Stimulated activated CD8-positive, alpha-beta memory T cell treated with anti-CD3 and anti-CD28 coated beads, Interleukin-4, amount 100 ng/mL, for 1 hour (primary cell): ENCODE measurements at places on chromosomes 13 and 19.

GRCh38 chr13:60654415-60654814 lies 257.4 kb downstream of the TDRD3 start:
- DNase-seq = no peak

GRCh38 chr13:48545608-48546007 lies 12.7 kb upstream of the RCBTB2 start:
- no peak for DNase-seq

GRCh38 chr13:111513766-111514609 lies 193.5 kb downstream of the TEX29 start:
- DNase-seq = no peak

GRCh38 chr13:112532837-112533745 lies 54.9 kb downstream of the TUBGCP3 start:
- DNase-seq = no peak

GRCh38 chr19:12899891-12900518 lies 9.0 kb downstream of the GCDH start:
- DNase-seq = no peak

- no peak for DNase-seq
Measured at GRCh38 chr19:48218997-48219396, 36.7 kb downstream of the CARD8 start.

GRCh38 chr13:41145136-41145908 lies 12.7 kb upstream of the KBTBD6 start:
- DNase-seq = no peak

GRCh38 chr13:43544631-43545030 lies 242.1 kb downstream of the ENOX1 start:
- DNase-seq = no peak

GRCh38 chr19:31784671-31785101 lies 435.4 kb upstream of the TSHZ3 start:
- DNase-seq = no peak

DNA sequence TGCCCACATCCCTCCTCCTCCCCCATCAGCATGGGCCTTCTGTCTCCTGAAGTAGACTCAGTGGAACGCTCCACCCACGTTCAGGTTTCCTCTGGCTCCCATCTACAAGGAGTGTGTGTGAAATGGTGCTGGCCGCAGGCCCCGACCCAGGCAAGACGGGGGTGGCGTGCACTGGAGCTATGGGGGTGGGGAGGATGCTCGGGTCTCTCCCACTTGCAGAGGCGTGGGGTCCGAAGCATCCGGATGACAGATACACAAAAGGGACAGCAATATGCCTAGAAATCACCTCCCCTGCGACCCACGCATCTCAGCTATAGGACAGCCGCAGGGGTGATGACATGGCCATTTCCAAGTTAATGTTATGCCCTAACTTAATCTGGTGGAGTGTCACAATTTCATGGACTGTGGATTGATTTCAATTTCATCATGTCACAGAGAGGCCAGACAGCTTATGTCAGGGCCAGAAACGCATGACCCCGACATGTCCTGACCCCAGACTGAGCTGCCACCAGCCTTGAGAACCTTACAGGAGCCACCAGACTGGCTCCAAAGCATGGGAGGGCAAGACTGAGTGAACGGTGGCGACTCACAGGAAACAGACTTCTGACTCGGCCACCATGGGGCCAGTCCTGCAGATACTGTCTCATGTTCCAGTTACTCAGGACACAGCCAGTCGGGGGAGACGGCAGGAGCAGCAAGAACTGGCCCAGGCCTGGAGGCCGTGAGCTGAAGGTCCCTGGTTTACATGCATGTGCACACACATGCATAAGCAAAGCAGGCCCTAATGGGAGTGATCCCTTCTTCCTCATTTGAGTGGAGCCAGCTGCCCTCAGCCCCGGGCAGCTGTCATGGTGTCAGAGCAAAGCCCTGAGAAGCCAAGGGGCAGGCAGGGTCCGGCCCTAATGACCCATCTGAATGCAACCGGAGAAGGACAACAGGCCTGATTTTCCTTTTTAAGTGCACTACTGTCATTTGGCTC lies 82.2 kb downstream of the SLC7A1 start:
- no peak for DNase-seq

- DNase-seq = no peak
Measured at GRCh38 chr13:109000207-109000606, 370.8 kb downstream of the MYO16 start.

GRCh38 chr13:18956473-18957078 lies 225.0 kb downstream of the TUBA3C start:
- no peak for DNase-seq

DNA sequence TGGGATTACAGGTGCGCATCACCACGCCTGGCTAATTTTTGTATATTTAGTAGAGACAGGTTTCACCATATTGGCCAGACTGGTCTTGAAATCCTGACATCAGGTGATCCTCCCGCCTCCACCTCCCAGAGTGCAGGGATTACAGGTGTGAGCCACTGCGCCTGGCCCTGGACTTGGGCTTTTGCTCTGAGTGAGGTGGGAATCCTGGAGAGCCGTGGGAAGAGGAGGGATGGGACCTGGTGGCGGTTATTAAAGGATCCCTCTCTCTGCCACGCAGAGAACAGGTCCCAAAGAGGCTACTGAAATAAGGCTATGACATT lies 1.7 kb upstream of the TLE5 start:
- DNase-seq = no peak

DNA sequence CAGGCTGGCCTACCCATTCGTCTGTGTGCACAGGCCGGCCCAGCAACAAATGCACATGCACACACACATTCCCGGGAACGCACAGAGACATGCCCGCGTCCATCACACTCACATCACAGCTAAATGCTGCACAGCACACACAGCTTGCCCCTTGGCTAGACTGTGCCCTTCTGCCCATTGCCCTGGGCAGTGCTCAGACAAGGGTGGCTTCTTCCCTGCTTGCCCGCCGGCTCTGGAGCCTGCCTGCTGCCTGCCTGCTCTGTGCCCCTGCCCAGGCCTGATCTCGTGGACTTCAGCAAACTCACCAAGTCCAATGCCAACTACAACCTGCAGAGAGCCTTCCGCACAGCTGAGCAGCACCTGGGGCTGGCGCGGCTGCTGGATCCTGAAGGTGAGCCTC lies 30.4 kb downstream of the SPTBN4 start:
- no peak for DNase-seq

- no peak for DNase-seq
Measured at GRCh38 chr13:48892688-48893075, 83.0 kb upstream of the FNDC3A start.

DNA sequence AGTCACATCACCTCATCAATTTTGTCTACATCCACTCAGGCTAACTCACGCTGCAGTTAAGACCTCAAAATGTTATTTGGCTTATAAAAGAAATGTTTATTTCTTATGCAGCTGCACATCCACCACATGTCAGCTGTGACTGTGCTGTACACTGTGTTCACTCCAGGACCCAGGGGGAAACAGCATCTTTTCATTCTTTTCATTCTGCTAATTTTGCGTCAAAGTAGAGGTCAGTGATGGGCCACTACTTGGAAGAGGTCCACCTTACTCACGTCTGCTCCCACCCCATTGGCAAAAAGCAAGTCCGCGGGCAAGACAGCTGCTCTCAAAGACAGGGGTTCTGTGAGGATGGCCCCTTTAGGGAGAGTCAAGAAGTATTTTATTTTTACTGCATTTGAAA lies 4.5 kb upstream of the DCT start:
- DNase-seq = no peak

GRCh38 chr13:109024611-109025010 lies 395.2 kb downstream of the MYO16 start:
- no peak for DNase-seq

GRCh38 chr19:49857061-49857837 lies 6.3 kb downstream of the PTOV1 start:
- DNase-seq = no peak

DNA sequence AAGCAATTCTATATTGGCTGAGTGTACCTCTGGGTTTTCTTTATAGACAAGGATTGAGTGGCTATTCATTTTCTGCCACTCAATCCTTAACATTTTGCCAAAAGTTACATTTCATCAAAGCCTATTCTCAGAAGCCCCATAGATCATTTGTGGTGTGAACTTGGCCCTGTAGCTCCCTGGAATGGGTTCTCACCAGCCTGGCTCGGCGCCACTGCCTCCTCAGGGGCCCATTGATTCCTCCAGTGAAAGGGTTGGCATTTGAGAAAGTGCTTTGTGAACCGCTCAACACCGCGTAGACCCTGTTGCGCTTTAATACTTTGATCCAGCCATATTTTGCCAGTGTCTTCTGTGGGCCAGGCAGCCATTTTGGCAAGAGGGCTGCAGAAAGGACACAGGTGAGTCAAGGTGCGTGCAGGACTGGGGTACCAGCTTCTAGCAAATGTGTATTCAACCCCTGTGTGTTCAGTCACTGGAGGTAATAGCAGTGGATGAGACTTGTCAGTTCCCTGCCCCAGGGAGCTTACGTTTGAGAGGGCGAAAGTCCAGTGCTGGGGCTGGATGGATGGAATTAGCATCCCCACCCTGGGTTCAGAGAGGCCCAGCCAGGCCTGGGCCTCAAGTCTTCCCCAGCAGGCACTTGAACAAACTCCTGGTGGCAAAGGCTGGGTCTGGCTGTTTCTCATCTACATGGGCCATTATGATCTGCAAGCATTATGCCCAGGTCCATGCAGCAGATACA lies 3.8 kb downstream of the RAB8A start:
- DNase-seq = no peak
